Hematopoietic multipotent progenitor cell treated with erythropoietin and hydrocortisone succinate and interleukin-3 and kit ligand, for 17 days (in vitro differentiated cells): ENCODE measurements at places on chromosomes 1 and 21.

DNA sequence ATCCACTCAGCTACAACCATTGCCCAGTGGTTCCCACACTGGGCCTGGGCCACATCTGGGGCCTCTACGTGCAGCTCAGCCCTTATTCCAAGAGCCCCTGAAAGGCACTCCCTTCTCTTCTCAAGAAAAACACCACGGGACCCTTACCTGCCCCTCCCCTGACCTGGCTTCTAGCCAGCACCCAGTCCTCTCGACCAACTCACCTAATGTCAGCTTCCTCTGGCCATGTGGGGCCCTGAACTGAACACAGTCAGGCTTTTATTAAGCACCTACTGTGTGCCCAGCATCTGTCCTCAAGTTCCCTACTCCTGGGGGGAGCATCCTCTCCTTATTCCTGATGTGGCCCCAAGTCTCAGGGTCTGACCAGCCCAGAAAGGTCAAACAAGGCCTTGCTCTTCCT, 208.4 kb downstream of the MATN1 start:
- DNase-seq: no peak

DNA sequence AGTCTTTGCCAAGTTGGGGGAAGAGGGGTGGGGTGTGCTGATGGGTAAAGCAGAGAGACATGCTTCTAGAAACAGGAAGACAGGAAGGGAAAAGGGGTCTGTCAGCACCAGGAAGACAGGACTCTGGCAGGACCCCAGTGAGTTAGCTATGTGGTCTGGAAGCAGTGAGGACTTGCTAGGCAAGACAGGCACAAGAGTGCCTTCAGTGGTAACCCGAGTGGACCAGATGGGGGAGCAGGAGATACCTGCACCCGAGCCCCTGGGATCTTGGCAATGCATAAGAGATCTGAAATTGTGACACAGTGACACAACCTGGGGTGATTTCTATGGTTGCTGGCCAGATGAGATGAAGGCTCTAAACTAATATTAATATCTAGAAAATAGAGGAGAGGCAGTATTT, 7.0 kb downstream of the TLR5 start:
- no peak for DNase-seq

DNA sequence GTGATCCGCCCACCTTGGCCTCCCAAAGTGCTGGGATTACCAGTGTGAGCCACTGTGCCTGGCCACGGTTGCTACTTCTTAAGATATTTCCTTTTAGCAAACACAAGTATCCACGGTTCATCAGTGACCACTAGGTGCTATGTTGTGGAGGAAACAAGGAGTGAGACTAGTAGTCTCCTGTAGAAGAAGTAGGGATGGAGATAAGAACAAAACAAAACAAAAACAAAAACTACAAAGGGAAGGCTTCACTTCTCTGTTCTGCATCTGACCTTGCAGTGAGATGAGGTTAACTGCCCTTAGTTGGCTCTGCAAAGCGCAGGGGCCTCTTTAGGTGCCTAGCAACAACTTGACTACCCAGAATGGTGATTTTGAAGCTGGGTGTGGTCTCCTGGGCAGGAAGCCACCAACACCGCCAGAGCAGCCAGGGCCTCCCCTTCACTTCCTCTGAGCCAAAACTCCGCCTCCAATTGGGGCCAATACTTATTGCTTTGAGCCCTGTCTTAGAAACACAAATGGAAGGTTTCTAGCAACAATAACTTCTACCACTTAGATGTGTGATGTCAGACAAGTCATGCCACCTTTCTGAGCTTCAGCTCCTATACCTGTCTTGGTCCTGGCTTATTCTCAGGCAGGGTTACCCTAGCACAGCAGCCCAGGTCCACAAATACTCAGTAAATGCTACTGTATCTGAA, 12.8 kb upstream of the CDC42 start:
- peak; percentile 74 for DNase-seq

DNA sequence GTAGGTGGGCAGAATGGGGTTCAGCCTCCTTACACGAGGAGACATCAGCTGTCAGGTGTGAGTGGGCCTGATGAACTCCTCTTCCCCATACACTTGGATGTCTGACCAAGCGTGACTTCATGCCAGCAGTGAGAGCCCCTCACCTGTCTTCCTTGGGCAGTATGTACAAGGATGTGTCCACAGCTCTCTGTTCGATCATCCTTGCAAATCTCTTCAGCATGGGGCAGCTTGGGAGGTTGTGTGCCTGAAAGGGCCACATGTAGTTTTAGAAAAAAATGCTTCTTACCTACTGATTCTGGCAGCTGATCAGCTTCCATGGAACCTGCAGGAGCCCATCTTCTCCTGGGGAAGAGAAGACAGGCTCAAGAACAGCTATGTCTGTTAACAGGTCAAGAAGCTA, 18.0 kb downstream of the ACP6 start:
- no peak for DNase-seq

GRCh38 chr1:236204656-236205055, 62.3 kb downstream of the GPR137B start:
- no peak for DNase-seq

- DNase-seq: no peak
Observed at GRCh38 chr1:190138702-190139101, 339.0 kb downstream of the BRINP3 start.

DNA sequence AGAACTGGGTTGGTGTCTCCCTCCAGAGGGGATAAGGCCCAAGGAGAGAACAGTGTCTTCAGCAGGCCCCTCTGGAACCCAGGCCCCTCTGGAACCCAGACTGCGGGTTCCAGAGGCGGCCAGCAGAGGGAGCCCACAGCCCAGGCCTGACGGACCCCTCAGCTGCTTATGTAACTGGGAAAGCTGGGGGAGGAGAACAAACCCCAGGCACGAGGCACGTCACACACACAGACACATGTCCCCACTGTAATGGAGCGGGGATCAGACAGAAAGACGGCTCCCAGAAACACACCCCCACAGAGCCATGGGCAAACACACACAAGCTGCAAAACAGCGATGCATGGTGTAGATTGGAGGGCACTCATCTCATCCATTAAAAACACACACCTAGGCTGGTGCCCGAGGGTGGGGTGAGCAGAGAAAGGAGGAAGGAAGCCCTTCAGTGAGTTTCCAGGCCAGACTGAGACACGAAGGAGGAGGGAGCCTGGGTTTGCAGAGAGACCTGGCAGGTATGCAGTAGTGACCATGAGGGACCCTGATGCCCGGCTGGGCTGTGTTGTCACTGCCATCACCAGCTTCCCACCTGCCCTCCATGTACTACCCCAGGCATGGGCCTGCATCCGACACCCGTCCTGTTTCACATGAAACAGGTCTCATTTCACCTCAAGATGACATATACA, 2.8 kb upstream of the IGSF8 start:
- peak; percentile 50 for DNase-seq

DNA sequence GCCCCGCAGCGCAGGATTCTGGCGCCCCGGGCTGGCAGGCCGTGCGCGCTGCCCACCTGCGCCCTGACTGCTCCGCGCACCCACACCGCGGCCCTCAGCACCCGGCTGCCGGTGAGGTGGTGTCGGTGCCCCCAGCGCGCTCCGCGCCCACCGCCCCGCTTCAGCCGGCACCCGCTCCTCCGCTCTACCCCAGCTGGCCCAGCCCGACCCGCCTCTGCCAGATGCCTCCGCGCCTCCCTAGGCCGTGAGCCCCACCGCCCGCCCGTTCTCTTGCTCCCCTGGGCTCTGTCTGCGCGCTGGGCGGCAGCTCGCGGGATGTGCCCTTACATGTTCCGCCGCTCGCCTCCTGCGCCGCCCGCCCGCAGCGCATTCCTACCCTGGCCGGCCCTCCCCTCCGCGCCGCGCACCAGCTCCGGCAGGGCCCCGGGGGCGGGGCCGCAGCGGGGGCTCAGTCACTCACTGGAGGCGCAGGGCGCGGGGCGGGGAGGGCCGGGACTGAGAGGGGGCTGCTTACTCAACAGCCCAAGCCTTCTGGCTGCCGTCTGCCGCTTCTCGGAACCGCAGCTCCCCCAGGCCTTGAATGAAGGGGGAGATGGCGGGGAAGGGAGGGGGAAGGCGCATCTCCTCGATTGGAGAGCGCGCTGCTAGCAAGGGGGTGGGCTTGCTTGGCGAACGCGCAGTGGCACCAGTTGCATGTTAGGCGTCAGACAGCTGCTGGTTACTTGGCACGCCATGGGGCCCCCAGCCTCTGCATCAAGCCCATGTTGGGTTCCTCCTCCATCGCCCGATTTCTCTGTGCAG, at the start of gene PHLDA3:
PHLDA3 (minus strand) TSS at position 345 of the 801 bp plus-strand sequence. CDS start 402 bp downstream, outside the sequence.
- DNase-seq: no peak

- DNase-seq: no peak
Observed at GRCh38 chr1:45643978-45644377, 20.1 kb upstream of the CCDC17 start.

GRCh38 chr1:10793129-10793651, 3.3 kb downstream of the CASZ1 start:
- DNase-seq: no peak

GRCh38 chr21:29175408-29176134, 45.1 kb downstream of the MAP3K7CL start:
- no peak for DNase-seq
